ENCODE measurements at places on chromosomes 4 and X.

GRCh38 chr4:55256787-55257186 lies 89.3 kb upstream of the SRD5A3 start:
- no peak for DNase-seq

DNA sequence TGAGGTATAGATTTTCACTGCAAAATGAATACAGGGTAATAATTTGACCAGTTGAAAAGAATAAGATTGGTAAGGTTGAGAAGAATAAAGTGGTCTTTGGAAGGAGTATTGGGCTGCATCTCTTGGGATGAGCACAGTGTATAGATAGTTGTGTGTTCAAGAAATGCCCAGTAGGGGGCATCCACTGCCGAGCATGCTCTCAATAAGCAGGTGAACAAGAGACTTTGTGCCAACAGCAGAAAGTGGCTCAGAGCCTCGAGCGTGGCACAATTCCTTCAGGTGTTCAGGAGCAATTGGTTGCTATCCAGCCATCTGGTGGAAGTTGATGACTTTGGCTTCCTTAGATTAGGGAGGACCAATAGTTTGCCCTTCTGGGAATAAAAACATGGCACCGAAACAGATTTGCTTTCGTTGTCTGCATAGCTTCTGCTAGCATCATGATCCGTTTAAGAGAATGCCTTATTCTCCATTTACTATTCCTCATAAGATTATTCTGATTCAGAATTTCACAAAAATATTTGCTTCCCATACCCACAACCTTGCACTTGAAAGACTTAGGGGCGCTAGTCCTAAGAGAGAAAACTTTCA lies 258.1 kb upstream of the NEIL3 start:
- DNase-seq, result no peak

- DNase-seq, result no peak
Measured at GRCh38 chr4:99615170-99615820, 40.7 kb downstream of the MTTP start.

GRCh38 chrX:48458711-48459110 lies 11.3 kb downstream of the SLC38A5 start:
- DNase-seq, result peak; percentile 69

DNA sequence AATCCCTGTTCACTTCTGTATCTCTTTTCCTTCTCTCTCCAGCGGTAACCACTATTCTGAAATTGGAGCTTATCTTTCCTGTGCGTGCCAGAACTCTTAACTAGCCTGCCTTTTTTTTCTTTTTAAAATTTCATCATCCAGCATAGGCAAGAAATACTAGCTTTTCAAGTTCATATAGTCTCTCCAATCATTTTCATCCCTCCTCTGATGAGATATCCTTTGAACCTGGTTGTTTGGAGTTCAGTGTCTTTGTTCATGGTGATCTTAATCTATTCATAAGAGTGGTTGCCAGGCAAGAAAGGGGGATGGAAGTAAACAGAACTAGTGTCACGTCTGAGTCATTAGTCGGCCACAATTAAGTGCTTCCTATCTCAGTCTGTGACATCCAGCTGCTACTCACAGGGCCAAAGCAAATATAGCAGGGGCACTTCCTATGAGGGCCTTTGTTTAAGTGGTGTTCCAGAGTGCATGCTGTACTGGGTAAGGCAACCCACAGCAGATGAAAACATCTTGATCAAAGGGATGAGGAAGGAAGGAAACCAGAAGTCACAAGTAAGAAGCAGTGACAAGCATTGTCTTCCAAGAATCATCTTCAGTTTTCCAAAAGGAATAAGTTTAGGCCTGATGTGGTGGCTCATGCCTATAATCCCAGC lies 56.4 kb upstream of the XIAP start:
- no peak for DNase-seq

DNA sequence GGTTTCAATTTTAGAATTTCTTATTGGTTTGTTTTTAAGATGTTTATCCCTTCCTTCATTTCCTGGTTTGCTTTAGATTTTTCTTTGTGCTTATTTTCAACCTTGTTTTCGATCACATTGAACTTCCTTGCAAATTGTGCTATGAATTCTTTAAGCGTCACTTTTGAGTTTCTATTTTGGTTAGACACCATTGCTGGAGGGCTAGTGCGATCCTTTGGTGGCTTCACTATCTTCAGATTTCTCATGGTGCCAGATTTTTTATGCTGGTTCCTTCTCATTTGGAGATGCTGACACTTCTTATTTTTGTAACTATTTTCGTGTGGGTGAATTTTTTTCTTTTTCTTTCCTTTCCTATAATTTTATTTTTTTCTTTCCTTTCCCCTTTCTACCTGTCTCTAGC lies 227.2 kb upstream of the HDX start:
- no peak for DNase-seq

DNA sequence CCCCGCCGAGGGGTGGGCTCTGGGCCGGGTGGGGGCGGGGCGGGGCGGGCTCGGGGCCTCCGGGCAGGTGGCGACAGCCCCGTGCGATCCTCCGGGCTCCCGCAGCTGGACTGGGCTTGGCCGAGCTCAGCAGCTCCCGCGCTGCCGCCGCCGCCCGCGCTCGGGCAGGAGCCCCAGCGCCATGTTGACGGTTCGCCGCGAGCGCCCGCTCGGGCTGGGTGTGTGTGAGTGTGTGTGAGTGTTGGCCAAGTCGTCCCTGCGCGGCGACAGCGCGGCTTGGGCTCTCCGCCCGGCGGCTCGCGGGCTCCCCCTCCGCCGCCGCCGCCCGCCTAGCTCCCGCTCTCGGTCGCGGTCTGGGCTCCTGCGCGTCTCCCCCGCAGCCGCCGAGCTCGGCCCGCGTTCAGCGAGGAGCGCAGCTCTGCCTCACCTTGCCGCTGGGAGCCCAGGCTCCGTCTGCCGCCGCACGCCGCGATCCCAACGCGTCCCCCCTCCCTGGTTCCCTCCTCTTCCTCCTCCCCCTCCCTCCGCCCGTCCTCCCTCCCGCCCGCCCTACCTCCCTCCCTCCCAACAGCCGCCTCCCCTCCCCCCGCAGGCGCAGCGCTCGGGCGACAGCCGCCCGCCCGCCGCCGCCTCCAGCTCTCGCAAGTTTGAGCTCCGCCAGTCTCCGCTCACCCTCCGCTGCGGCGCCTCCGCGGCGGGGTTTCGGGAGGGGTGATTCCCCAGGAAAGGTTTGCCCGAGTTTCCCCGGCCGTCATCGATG lies at the start of gene BCOR:
Gene BCOR, minus strand, starts transcription at position 455 of the 760 bp plus-strand sequence. CDS start 20,029 bp downstream, outside the sequence.
- peak; percentile 84 for DNase-seq

- no peak for DNase-seq
Measured at GRCh38 chr4:45004847-45005565, 278.6 kb upstream of the GNPDA2 start.

DNA sequence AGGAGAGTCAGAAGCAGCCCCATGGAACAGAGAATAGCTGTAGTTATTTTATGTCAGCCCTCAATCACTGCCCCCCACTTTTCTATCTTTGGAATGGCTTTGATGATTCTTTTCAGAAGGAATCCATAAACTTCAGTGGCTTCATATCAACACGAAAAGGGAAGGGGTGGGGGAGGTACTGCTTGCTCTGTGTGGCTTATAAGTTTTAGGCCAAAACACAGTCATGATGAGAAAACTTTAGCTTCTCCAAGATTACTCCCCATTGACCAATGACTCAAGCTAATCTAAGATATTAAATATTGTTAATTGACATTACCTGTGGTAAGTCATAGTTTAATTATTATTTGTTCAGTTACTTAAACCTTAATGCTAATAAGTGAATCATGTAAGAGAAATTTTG lies 669.6 kb upstream of the FAM241A start:
- no peak for DNase-seq

DNA sequence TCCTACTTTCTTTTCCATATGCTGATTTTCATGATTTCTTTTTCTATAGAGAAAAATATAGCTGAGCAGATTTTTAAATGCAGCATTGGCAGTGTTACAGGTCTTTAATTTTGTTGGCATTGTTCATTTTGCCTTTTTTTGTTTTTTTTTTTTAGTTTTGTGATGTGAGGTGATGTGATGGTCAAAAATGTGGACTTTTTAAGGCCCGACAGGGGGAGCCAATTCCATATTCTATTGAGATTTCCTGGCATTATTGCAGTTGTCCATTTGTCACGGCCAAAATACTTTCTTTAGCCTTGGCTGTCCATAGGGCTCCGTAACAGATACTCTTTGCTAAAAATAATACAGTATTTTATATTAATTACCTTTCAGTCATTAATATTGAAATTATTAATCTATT lies 47.8 kb downstream of the SLIT2 start:
- no peak for DNase-seq

DNA sequence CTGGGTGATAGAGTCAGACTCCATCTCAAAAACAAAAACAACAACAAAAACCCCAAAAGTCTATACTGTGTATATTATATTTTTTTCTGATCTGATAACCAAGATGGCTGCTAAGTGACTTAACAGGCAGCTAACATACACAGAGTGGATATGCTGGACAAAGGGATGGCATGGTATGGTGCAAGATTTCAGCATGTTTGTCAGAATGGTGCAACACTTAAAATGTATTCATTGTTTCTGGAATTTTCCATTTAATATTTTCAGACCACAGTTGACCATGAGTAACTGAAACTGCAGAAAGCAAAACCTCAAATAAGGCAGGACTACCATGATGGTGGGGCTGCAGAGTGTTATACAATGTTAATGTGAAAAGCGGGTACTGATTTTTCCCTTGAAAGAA lies 6.1 kb upstream of the BOD1L1 start:
- DNase-seq, result no peak

- no peak for DNase-seq
Measured at GRCh38 chr4:19850909-19851308, 400.8 kb upstream of the SLIT2 start.

DNA sequence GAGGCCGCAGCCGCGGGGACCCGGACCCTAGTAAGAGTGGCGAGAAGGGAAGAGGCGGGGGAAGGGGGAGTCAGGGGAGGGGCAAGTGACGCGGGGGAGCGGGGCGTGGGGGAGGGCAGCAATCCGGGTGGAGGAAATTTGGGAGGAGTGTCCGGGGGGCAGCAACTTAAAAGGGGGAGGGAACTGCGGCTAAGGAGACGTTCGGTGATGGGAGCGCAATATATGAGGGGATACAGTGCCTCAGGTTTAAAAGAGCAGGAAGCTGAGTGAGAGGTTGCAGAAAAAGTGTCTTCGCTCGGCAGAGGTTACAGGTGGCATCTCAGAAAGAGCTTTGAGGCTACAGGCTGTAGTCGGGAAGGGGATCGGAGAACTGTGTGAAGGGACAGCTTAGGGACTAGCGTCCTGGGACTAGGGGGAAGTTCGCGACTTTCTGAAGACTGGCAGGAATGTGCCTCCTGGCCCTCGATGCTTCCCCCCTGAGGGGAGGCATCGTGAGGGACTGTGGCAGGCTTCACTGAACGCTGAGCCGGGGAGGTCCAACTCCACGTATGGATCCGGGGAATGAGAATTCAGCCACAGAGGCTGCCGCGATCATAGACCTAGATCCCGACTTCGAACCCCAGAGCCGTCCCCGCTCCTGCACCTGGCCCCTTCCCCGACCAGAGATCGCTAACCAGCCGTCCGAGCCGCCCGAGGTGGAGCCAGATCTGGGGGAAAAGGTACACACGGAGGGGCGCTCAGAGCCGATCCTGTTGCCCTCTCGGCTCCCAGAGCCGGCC lies 519 bp downstream of the FOXO4 start:
- no peak for DNase-seq

DNA sequence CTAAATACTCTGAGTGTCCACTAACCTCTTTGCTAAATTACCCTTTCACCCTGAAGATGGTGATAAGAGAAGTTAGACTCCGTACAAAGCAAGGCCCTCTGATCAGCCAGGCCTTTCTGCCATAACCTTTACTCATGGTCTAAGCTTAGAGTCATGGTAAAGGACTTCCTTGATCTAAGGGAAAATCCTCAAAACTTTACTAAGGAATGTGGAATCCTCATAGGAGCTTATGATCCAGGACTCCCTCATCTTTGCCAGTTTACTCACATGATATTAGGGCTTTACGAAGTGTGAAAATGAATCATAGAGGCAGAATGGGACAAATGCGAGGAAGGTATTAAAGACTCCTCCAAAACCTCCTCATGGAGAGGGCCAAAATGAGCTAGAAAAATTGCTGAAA lies 7.9 kb upstream of the FAM13A start:
- DNase-seq, result no peak

DNA sequence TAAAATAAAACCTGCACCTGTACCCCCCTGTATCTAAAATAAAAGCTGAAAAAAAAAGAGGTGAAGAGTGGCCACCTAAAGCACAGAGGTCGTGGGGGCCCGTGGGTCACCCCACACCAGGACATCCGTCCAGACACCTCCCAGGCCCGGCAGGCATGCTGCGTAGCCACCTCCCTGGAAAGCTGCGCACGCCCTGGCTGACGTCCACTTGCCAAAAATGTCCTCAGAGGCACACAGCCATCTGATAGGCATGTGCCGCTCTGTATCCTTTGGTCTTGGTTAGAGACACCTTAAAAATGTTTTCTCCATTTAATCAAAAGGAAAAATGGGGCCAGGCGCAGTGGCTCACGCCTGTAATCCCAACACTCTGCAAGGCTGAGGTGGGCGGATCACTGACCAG lies 17.7 kb downstream of the FAM53A start:
- peak; percentile 83 for DNase-seq

GRCh38 chr4:168710353-168710946 lies 213.6 kb downstream of the PALLD start:
- no peak for DNase-seq

- no peak for DNase-seq
Measured at GRCh38 chr4:7046971-7047370, 3.8 kb downstream of the TADA2B start.

GRCh38 chr4:26298198-26298947 lies 22.4 kb upstream of the RBPJ start:
- DNase-seq, result no peak

GRCh38 chrX:56795309-56795868 lies 66.3 kb downstream of the NBDY start:
- no peak for DNase-seq

- DNase-seq, result no peak
Measured at GRCh38 chr4:102308032-102308799, 37.1 kb downstream of the SLC39A8 start.

- no peak for DNase-seq
Measured at GRCh38 chr4:37757121-37757520, 69.4 kb upstream of the PGM2 start.

DNA sequence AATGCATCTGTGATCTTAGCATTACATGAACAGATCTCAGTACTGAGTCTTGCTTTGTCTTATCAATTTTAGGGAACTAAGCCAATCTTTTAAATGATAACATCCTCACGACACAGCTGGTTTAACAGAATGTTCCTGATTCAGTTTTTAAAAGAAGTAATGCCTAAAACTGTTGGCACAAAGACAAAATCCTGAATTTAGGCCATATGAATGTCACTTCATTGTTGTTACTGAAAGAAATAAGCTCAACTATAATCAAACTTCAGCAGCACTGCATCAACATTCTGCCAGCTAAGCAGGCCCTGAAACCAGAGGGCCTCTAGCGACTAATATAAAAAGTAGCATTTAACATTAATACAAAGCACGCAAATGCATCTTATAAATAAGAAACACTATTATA lies 130.6 kb downstream of the FRYL start:
- no peak for DNase-seq

- no peak for DNase-seq
Measured at GRCh38 chr4:23266401-23266800, 573.7 kb downstream of the GBA3 start.

GRCh38 chrX:47234583-47234982 lies 1.8 kb downstream of the USP11 start:
- no peak for DNase-seq

Measured in left ventricle myocardium superior (tissue), 1 donor.